Cardiac fibroblast (primary cell): ENCODE measurements at places on chromosomes 6 and 20.

GRCh38 chr6:131839388-131839787, 31.6 kb downstream of the ENPP1 start:
- no peak for DNase-seq

- peak; percentile 9 for DNase-seq
Measured at GRCh38 chr6:119077643-119078375, 655 bp downstream of the FAM184A start.

DNA sequence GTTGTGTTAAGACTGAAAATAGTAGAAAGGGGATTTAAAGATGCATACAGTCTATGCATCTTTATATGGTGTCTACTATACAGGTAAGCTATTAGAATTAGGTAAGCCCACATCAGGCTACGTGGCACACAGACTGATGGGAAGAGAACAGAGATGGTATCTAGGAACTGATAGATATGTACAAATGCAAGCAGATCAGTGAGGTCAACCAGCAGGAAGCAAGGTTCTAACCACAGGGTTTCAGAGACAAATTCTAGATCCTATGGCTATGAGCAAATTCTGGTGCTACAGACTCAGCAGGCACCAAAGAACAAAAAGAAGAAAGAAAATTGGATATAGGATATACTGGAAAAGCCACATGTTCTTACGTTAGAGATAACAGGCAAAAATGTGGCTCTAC, 110.6 kb downstream of the TRDN start:
- no peak for DNase-seq

- DNase-seq, result no peak
Measured at GRCh38 chr6:101733899-101734298, 340.4 kb downstream of the GRIK2 start.

DNA sequence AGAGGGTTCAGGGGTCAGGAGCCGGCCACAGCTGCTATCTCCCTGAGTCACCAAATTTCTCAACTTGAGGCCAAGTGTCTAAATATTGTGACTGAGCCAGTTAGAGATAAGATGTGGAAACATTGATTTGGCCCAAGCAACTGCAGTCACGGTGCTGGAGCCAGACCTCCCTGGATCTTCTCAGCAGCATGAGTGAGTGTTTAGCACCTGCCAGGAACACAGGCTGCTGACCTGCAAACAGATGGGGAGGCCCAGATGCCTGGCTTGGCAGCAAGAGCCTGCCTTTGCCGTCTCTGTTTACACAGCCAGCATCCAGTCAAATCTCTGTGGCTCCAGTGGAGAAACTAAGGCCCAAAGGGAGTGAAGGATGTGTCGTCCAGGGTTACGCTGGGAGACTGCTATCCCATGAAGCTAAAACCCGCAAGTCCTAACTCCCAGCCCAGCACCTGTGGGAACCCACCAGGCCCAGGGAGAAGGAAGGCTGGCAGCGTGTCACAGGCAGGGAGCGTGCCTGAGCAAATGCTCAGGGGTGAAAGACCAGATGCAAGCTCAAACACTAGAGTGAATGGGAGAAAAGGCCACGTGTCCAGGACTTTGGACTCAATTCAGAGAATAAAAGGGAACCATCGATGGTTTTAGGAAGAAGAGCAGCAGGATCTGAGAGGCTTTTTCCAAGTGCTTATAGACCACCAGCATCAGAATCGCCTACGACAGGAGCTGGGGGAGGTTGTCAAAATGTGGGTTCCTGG, 15.9 kb upstream of the PTGIS start:
- peak; percentile 73 for DNase-seq
